ENCODE measurements at places on chromosomes 3 and 15. TPM values are rescaled to one million over a fixed set of nuclear protein-coding genes. Genes with fewer than 3 reads are reported as not detected.

DNA sequence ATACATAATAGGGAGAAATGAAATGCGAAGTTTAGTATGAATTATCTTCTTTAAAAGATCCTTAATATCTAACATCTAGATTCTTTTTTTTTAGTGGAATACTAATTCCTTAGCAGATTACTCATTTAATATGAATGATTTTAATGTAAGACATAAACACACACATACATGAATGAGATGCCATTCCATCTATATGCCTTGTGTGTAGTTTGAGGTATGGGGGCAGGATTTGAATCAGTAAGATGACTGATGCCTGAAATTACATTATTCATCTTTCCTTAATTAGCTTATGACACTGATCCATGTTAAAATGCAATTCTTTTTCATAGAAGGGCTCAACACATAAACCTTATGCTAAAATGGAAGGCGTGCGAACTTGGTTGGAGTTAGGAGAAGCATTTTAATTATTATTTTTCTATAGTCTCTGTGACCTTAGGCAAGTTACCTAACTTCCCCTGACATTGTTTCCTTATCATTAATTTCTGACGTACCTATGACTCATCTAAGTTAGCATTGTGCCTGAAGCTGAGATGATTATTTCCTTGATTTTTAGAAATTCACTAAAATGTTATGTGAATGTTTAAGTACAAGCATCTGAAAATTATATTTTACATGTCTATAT, 10.8 kb upstream of the BNIP2 start:
- DNase-seq = no peak

Gene GOLGA8T
- not detected for total RNA-seq

- peak; percentile 66 for DNase-seq
Measured at GRCh38 chr3:129586746-129587430, 19.6 kb downstream of the PLXND1 start.

DNA sequence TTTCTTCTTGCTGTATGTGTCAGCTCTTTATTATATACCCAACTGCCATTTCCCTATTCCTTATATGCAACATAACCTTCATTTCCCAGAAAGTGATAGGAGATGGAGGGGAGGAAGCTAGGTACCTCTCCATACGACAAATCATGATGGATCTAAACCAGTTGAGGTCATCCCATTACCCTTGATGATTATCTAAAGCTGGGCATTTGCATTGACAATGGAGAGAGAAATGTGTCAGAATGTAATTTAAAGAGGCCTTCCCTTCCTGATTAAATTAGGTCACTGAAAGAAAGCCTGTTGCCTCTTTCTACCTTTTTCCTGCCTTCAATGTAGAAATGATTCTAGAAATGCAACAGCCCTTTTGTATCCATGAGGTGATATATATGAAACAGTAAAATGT, 81.9 kb downstream of the SUCNR1 start:
- DNase-seq = no peak

GRCh38 chr3:71858503-71859122, 73.7 kb upstream of the PROK2 start:
- no peak for DNase-seq

DNA sequence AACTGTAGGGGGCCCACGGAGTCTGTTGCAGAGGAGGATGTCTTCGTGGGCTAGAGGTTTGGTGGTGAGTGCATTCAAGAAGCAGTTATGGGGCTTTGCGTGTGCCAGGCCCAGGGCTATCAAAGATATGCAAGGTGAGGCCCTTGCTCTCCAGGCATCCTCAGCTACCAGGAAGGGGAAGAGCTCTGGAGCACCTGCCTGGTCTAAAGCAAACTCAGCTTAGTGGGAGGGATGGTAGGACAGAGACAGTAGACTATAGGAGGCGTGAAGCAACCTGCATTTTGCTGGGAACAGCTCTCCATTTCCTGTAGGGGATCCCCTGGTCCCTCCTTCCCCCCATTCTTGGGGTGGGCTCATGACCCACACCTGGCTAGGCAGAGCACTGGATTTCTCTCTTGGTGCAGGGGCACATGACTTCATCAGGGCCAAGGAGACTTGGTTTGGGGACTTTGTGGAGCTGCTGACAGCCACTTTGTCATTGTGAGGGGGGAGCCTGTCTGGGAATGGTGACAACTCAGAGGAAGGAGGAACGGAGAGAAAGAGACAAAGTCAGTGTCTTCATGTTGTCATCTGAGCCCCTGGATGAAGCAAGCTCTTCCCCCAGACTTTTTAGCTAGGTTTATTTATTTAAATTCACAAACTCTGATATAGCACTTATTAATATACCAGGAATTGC, 8.6 kb upstream of the EEFSEC start:
- DNase-seq = no peak

DNA sequence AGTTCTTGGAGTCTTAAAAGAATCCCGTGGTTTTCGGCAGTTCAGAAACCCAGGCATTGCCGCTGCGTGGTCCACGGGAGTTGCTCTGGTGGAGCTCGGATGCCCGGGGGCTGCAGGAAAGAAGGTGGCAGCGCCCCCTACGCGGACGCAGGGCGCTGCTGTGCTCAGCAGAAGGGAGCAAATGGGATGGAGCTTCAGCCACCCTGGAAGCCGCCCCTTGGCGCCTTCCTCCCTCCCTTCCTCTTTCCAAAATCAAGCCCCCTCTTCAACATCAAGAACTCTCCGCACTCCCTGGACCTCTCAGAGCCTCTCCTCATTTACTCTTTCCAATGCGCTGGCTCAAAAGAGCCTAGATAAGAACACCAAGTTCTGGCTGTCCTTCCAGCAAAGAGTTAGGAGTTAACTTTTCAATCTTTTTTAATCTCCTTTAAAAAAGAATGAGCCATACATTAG, 880 bp upstream of the CHRNA7 start:
- DNase-seq = no peak

DNA sequence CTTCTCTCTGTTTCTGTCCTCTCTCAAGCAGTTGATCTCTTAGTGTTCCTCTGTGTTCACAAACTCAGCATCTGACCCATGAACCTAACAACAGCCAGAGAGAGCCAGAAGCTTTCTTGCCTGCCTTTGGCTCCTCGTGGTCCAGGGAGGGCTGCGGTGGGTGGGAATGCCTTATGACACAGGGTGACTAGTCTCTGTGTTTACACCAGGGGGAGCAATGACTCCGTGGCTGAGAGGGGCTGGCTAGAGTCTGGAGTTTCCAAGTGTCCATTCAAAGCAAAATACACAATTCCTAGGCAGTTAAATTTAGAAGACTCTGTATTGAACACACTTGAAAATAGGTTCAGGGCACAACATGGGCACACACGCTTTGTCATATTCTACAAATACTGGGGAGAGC, 370.0 kb upstream of the FRG2C start:
- peak; percentile 21 for DNase-seq

Gene CYP1A2
- total RNA-seq = not detected

Gene LEKR1
- total RNA-seq = 4.8 TPM

GRCh38 chr3:148880681-148881080, 15.6 kb downstream of the CPA3 start:
- no peak for DNase-seq

- no peak for DNase-seq
Measured at GRCh38 chr3:23837286-23837685, 31.5 kb downstream of the UBE2E1 start.

GRCh38 chr3:158105119-158105709, 1.0 kb downstream of the SHOX2 start:
- DNase-seq = peak; percentile 14

DNA sequence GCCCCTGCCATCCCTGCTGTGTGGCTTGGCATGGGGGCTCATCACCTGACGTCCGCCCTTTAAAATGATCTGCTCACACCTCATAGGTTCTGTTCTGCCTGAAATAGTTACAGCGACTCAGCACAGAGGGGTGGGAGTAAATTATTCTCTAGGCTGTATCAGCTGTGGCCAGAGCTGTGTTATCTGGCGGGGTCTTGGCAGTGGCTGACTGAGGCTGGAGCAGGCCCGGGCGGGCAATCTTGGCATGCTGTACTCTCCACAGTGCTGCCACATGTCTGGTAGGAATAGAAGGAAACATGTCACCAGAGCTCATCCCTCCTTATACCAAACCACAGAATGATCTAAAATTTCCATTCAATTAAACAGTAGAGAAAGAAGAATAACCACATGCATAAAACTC, 499.9 kb upstream of the LMCD1 start:
- no peak for DNase-seq

GRCh38 chr3:117763561-117763960, 1054.0 kb downstream of the TUSC7 start:
- DNase-seq = no peak

Gene CHRFAM7A
- total RNA-seq = 0.59 TPM

DNA sequence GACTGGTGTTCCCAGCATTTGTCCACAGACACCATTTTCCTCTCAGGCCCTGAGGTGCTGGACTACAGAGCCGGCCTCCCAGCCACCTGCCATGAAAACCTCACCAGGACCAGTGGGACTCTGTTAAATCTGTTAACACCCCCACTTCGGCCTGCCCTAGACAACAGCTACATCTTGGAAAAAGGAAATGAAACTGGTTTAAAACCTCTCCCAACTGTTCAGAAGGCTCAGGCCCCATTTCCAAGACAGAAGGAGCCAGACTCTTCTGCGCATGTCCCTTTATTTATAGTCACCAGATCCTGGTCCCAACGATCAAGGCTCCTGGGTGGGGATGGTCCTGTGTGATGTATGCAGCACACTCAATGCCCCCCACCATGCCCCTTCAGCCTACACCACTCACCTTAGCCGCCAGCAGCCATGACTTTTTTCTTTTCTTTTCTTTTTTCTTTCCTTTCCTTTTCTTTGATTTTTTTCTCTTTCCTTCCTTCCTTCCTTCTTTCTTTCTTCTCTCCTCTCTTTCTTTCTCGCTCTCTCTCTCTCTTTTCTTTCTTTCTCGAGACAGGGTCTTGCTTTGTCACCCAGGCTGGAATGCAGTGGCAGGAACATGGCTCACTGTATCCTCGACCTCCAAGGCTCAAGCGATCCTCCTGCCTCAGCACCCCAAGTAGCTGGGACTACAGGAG, 25.5 kb upstream of the FLNB start:
- DNase-seq = no peak

DNA sequence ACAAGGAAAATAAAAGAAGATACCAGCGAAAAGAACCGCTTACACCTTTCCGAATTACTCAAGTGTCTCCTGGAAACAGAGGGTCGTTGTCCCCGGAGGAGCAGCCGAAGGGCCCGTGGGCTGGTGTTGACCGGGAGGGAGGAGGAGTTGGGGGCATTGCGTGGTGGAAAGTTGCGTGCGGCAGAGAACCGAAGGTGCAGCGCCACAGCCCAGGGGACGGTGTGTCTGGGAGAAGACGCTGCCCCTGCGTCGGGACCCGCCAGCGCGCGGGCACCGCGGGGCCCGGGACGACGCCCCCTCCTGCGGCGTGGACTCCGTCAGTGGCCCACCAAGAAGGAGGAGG, 325 bp downstream of the ALCAM start:
- DNase-seq = no peak

DNA sequence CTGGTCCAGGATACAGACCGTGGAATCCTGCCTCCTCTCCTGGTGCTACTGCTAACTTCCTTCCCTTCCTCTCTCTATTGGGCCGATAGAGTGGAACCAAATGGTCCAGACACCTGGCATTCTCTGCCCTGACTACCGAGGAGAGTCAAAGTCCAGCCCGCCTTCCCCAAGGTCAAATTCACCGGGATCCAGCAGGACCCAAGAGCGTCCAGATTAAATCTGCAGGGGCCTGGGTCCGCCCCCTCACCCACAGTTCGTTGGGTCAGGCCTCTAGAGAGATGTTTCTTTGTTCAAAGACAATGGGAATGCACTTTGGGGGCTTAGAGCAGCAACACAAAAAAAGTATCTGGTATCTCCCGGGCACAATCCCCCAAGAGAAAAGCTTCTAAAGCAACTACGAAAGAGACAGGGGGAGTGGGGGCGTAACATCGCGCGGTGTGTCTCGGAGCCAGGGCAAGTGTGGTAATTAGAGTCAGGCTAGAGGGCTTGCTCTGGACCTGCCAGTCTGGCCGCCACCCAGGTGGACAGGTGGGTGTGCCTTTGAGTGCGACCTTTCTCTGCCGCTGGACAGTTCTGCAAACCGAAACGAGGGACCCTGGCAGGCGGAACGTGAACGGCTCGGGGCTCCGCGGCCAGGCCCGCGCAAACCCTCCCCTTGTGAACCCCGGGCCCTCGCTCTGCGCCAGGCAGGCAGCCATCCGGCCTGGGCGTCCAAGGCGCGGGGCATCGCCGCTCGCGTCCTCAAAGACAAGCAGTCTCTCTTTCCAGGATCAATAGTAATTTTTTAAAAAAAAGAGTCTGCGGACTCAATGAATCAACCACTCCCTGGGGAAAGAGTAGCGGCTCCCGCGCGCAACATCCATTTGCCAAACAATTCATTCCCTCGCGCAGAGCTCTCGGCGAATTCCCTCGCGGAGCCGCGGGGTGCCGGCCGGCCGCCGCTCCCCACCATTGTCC, 806 bp downstream of the KLHL25 start:
- DNase-seq = peak; percentile 32

GRCh38 chr3:194387276-194387675, 11.8 kb downstream of the GP5 start:
- DNase-seq = no peak

Gene CD276
- 23.6 TPM for total RNA-seq

- DNase-seq = no peak
Measured at GRCh38 chr15:64743691-64744090, 31.7 kb downstream of the RBPMS2 start.

- DNase-seq = peak; percentile 18
Measured at GRCh38 chr3:46923559-46924350, 46.2 kb downstream of the PTH1R start.

- DNase-seq = no peak
Measured at GRCh38 chr3:78792212-78792611, 975.6 kb downstream of the ROBO1 start.

DNA sequence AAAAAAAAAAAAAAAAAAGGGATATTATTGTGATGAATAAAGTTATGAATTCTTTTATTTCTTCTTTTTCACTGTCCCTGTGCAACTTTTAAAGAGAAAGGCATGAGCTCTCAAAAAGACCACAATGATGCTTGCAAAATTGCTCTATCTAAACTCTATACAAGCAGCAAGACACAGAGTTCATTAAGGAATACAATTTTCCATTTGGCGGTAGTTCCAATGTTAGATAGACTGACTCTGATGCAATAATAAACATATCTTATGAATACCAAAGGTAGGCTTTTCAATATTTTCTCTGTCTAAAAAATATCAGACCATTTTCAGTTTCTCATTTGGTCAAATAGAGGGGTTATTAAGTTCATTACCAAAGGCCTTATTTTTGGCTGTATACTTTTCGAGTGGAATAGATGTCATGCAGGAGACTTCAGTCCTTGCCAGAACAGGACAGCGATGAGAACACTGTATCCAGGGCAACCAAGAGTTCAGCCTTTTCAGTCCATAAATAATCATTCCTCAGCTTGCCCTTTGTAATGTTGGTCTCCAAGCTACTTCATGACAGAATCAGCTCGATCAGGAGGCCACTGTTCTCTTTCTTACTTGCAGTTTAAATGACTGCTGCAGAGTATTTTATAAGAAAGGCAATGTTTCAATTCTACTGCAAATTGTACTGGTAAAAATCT, 162.9 kb upstream of the FAM3D start:
- no peak for DNase-seq

Gene RASL12
- 116 TPM for total RNA-seq
